Muscle of arm (tissue), 14 donors: ENCODE measurements at places on chromosomes 6 and 20. TPM values are rescaled to one million over a fixed set of nuclear protein-coding genes. Genes with fewer than 3 reads are reported as not detected.

The GGTLC1 gene
- not detected for polyA plus RNA-seq

The ZNF334 gene
- not detected for polyA plus RNA-seq

GRCh38 chr6:25875563-25875905 lies 1.5 kb upstream of the SLC17A3 start:
- no peak for DNase-seq

- peak; percentile 24 for DNase-seq
Observed at GRCh38 chr6:112833581-112834131, 486.5 kb downstream of the RFPL4B start.

DNA sequence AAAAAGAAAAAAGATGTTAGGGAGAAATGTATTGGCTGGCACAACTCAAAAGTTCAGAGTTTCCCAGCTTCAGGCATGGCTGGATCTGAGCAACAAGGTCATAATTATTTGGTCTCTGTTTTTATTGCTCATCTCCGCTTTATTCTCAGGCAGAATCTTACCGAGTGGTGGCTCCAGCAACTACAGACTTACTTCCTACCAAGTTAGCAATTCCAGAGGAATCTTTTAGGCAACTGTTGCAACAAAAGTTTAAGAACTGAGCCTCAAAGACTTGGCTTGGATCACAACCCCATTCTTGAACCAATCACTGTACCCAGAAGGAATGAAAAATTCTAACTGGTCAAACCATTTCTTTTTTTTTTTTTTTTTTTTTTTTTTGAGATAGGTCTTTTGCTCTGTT lies 35.5 kb upstream of the NCOA3 start:
- DNase-seq, result no peak

GRCh38 chr6:41286544-41287346 lies at the start of gene TREM1:
Gene TREM1, minus strand, starts transcription at chr6:41286682. Its CDS starts 27 bp downstream, at chr6:41286655.
- no peak for DNase-seq

- DNase-seq, result no peak
Observed at GRCh38 chr20:59351157-59352040, 51.0 kb downstream of the EDN3 start.

DNA sequence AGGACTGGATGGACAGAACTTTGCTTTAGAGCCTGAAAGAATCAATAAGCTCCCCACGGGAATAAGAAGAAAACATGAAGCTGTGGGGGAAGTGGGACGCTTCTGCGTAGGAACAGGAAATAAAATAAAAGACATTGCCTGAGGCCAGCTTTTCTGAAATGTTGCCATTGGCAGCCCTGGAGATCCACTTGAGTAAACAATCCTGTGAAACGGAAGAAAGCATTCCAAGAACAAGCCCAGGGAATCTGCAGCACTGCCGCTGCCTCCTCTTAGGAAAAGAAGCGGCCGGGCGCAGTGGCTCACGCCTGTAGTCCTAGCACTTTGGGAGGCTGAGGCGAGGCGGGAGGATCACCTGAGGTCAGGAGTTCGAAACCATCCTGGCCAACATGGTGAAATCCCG lies 182.3 kb upstream of the RALGAPA2 start:
- peak; percentile 69 for DNase-seq

GRCh38 chr20:12829170-12829569 lies 179.6 kb upstream of the SPTLC3 start:
- DNase-seq, result no peak
